Stimulated activated CD4-positive, alpha-beta T cell treated with anti-CD3 and anti-CD28 coated beads, Interleukin-15, amount 100 ng/mL, for 1 hour (primary cell): ENCODE measurements at places on chromosomes 1 and 21.

DNA sequence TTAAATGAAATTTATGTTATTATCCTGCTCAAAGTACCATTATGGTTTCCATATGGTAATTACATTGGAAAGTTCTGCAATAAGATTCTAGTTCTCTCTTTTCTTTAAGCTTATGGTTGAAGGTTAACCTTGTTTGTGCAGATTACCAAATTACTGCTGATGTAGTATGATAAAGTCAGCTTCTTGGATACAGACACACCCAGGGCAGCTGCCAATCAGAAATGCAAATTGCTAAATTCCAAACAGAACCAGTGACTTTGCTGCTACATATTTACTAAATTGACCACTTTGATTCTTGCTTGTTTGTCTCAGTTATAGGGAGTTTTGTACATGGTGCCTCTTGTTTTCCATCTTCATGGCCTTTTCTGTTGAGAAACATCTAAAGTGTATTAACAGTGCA is 26.5 kb downstream of the GNAT2 start:
- DNase-seq: no peak

DNA sequence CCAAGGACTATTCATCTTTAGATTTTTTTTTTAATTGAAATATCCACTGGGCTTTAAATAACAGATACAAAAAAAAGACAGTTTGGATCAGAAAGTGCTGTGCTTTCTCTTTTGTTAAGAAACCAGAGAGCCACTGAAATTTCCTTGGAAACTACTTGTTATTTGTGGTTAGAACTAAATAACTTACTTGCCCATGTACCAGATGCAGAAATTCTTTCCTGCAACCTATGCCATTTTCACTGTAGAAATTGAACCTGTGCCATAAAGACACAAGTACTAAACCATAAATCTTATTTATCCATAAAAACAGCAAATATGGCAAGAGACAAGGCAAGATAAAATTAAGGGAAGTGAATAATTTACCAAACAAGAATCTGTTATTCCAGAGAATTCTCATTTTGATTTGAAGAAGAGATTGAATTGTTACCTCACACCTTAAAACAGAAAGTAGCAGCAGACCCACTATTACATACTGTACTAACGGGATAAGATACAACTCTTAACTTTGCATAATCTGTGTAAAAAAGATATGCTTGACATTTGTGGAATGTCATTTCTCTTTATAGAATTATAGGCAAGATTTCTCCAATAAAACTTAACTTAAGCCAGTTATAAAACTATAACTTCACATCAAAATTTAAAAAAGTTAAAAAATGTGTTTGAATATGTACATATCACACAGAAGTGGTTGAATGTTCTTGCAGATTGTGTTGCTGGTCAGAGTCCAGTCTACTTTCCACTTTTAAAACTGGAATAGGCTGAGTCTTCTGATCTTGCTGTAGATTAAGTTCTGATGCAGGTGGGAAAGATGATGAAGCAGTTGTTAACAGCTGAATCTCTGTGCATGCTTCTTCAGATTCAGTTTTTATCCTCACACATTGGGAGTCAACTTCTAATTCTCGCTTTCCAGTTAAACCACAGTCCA is 6.3 kb upstream of the PHTF1 start:
- DNase-seq: no peak

DNA sequence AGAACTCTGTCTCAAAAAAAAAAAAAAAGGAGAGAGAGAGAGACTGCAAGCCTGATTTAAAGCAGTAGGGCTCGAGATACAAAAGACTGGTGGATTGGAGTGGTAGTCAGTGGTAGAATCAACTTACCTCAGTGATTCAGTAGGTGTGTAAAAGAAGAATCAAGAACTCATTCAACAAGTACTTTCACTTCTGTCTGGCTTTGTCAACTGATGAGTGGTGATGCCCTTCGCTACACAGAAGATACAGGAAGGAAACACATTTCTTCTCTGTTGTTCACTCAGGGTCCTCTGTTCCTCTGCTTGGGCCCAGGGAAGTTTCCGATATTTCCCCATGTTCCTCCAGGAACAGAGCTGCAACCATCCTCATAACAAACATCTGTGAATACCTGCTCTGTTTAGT is 68.6 kb upstream of the COG2 start:
- no peak for DNase-seq

DNA sequence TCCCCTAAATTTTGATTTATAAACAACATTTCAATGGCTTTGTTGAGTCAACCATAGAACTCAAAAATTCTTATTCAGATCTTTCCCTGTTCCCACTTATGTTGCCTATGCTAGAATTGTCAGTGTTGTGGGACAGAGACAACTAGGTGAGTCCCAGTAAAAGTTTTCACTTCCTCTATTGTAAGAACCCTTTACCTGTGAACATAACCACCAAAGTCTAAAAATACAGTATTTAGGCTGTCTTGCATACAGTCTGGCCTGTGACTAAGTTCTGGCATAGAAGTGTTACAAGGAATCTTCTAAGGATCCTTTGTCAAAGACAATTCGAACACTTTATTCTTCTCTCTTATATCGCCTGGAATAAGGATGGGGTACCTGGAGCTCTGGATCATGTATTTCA is 1047.9 kb upstream of the NCAM2 start:
- no peak for DNase-seq

- DNase-seq: peak; percentile 72
Measured at GRCh38 chr1:2194898-2195673, 514 bp upstream of the FAAP20 start.

GRCh38 chr21:33781121-33781520 is 134.5 kb downstream of the ATP5PO start:
- DNase-seq: no peak

- DNase-seq: no peak
Measured at GRCh38 chr1:210728437-210729149, 399.9 kb downstream of the HHAT start.

GRCh38 chr21:42037943-42038342 is 27.8 kb upstream of the ZBTB21 start:
- no peak for DNase-seq

DNA sequence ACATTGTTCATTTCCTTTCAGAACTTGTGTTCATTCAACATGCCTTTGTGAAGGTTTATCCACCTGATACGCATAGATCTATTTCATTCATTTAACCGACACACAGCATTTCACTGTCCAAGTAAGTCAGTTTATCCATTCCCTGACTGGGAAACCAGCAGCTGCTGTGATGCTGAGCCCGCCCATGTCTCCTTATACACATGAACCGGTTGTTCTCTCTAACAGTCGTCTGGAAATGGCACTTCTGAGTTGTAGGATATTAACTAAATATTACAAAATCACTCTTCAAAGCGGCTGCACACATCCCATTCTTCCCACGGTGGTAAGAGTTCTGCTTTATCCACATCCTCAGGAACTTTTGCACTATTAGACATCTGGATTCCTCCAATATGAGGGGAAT is 71.1 kb downstream of the NPHP4 start:
- no peak for DNase-seq

GRCh38 chr1:238279694-238280380 is 389.1 kb upstream of the ZP4 start:
- no peak for DNase-seq

- no peak for DNase-seq
Measured at GRCh38 chr21:31064803-31065202, 26.5 kb upstream of the KRTAP19-8 start.

- no peak for DNase-seq
Measured at GRCh38 chr1:15331734-15332133, 78.0 kb upstream of the EFHD2 start.

DNA sequence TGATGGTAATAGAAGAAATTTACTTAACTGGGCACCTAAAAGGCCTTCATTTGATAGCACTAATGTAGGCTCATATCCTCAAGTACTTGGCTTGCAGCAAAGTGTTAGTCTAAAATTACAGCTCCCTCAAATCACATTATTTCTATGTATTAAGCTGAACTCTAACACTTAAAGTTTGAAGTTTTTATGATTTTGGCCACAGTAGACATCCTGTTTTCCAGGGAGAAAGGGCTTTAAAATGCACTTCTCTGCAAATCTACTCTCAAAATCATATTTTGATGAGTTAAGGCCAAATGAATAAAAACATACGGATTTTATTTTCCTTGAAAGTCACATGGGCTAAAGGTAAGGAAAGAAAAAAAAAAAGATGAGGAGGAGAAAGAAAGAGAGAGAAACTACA is 575.5 kb downstream of the PLPP3 start:
- DNase-seq: no peak

DNA sequence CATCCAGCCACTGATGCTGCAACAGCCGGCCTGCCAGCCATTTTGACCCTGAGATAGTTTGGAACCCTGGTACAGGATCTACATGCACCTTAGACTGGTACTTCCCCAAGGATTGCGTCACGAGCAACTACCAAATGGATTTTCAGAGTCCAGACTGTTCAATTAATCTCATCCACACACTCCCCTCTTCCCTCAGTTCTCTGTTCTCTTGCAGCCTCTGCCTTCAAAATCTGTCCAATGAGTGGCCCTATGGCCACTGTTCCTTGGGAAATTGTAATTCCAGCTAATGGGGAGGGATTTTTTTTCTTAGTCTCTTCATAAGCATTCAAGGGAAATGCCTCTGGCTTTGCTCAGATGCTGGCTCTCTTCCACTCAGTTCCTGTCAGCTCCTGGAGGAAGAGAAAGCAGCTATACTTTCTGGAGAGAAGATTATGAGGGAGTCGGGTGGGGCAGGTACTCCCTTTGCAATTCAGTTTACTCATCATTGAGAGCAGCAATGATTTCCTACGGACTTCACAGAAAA is 19.8 kb upstream of the UAP1 start:
- DNase-seq: no peak

- DNase-seq: no peak
Measured at GRCh38 chr1:20401405-20402010, 84.5 kb downstream of the CAMK2N1 start.

DNA sequence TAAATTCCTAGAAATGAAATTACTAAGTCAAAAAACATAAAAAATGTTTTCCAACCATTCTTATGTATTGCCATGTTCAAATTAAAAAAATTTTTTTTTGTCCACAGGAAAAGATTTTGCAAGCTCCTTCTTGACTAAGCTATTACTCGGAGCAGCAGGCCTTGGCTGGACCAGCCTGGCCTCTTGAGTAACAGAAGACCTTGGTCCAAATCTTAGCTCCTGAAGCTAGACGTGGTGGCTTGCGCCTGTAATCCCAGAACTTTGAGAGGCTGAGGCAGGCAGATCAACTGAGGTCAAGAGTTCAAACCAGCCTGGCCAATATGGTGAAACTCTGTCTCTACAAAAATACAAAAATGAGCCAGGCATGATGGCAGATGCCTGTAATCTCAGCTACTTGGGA is 77.6 kb downstream of the CLSTN1 start:
- DNase-seq: no peak

- DNase-seq: no peak
Measured at GRCh38 chr1:158007180-158007579, 13.7 kb downstream of the KIRREL1 start.

DNA sequence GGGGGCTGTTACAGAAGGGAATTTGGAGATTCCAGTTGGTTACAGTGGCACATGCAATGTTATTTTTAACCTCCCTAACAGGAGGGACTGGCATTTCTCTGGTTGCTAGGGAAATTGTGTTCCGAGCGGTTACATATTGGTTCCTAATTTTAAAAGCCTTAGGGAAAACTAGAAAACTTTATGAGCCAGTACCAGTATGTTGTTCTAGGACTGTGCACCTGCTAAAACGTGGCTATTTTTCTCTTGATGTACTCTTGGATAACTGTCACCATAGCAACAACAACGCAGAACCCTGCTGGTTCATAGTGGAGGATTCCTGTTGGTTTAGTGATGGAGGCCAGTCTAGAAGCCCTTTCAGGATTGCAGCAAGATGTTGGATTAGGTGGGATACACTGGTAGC is 68.9 kb upstream of the PGBD5 start:
- DNase-seq: no peak

DNA sequence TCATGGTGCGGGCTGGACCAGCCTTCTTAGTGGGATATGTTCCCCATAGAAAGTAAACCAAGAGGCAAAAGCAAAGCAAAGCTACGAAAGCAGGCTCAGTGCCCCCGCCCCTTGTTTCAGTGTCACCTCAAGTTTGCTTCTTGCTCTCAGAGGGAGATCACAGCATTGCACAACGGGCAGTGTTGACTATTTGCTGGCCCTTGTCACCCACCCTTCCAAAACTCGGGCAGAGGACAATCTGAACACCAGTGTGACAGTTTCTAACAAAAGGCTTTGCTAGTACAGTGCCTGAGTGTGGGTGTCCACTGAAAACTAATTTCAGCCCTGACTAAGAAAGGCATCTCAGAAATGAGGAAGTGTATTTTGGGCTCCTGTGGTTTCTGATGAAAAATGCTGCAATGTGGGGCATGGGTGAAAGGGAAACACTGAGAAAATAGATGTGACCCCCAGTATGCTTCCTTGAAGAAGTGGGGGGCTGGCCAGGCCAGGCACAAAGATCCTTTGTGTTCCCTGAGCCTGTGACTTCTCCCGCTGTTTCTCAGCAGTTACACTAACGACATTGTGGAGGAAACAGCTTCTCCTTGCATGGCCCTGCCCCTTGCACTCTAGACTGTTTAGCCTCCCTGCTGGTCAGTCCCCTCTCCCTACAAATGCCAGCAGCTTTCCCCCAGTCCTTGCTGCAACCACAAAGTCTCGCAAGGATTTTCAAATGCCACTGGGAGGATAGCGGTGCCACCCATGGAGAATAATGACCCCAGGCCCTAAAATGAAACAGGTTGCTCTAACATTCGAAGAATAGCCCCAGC is 33.3 kb upstream of the KCNE1 start:
- no peak for DNase-seq

DNA sequence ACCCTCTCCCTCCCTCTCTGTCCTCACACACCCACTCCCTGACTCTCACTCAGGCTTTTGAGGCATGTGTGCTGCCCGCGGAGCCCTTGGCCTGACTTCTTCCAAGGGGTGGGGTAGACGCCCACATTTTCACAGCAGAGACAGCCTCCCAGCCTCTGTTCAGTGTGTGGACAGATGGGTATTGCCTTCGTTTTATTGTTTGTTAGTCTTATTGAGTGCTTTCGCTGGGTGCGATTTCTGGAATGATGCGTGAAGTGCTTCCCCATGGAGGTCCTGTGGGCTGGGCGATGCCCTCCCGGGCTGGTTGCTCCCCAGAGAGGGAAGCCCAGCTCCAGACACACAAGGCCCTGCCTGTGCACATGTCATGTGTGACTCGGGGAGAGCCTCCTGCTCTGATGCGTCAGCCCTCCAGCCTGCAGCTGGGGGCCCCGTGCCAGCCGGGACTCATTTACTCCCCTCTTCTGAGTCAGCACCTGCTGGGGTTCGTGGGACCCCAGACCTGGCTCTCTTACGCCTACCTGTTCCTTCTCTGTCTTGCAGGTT is 14.7 kb downstream of the PDXK start:
- DNase-seq: no peak

DNA sequence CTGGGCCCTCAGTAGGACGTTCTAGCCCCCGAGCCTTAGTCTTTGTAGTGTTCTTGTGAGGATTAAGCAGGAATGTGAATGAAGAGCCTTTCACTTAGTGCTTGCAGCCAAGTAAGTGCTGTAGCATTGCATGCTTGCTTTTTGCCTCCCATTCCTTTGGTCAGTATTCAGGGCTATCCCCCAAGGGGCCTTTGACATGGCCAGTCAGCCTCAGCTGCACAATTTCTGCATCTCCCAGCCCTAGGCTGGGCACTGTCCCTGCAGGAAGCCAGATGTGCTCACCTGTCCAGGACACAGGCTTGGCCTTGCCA is 30.5 kb downstream of the SOX13 start:
- no peak for DNase-seq
